Small intestine (tissue), 16 donors: ENCODE measurements at places on chromosomes 12 and 14. TPM values are rescaled to one million over a fixed set of nuclear protein-coding genes. Genes with fewer than 3 reads are reported as not detected.

The VDR gene
- polyA plus RNA-seq, result 47.0 TPM

The OTUB2 gene
- polyA plus RNA-seq, result 0.95 TPM

The TAS2R31 gene
- polyA plus RNA-seq, result 0.53 TPM

The HOXC12 gene
- polyA plus RNA-seq, result not detected

The RPGRIP1 gene
- not detected for polyA plus RNA-seq

DNA sequence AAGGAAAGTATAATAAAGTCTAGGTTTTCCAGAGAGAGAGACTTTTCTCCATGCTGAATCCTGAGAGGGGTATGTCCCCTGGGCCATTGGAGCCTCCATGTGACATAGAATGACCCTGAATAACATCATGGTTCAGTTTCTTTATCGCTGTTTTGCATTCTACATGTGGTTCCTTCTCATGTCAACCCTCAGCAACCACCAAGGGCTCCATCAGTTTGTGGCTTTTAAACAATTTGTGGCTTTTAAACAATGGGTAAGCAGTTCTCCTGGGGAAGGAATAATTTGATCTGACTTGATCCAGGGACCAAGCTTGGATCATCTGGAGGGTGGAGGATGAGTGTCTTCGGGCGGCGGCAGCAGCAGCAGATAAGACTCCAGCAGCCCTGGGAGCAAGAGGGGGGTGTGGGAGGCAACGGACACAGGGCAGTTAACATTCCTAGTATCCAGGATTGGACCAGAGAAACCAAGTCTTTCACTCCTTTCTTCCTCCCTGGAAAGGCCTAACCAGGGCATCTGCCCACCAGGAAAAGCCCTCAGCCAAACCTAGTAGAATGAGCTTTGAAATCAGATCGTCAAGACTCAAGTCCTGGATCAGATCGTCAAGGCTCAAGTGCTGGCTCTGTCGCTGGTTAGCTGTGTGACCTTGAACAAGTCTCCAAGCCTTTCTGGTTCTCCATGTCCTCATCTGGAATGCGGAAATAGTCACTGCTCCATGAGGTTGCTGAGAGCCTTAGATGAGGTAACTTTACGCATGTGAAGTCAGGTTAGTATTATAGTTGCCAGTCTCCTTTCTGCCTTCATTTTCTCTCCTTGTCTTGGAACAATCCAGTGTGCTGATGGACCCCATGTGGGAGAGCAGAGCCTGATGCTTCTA lies 27.8 kb upstream of the FAM222A start:
- no peaks in the 10 kb centered on the region for H3K27me3 ChIP-seq
- DNase-seq, result peak; percentile 89
- peaks cover 3% of the 10 kb centered on the region for H3K4me1 ChIP-seq
- H3K27ac ChIP-seq, result peak overlapping the region; percentile 80
- H3K4me3 ChIP-seq, result no peak overlapping the region
- no peaks in the 10 kb centered on the region for H3K36me3 ChIP-seq

DNA sequence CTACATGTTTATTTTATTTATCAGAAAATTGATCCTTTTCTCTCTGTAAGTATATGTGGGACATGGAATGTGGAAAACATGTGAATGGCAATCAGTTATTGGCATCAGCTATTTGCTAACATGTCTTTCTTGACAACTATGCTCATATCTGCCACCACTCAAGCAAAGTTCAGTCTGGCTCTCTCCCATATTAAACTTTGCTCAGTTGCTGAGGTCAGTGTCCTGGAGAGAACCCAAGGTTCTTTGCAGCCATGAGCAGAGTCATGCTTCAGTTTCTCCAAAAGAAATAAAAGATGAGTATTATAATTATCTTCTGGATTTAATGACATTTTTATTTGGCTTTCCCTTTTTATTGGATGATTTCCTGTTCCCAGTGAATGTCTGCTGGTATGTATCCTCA lies 42.6 kb downstream of the A2M start:
- peaks cover 15% of the 10 kb centered on the region for H3K4me1 ChIP-seq
- H3K27ac ChIP-seq, result no peak overlapping the region
- no peaks in the 10 kb centered on the region for H3K27me3 ChIP-seq

GRCh38 chr14:91509083-91509877 lies 830 bp downstream of the PPP4R3A start:
- DNase-seq, result peak; percentile 80
- peak overlapping the region; percentile 99 for H3K27ac ChIP-seq
- H3K4me1 ChIP-seq, result no peaks in the 10 kb centered on the region
- H3K4me3 ChIP-seq, result peak overlapping the region; percentile 93
- no peaks in the 10 kb centered on the region for H3K27me3 ChIP-seq
- peaks cover 19% of the 10 kb centered on the region for H3K36me3 ChIP-seq

DNA sequence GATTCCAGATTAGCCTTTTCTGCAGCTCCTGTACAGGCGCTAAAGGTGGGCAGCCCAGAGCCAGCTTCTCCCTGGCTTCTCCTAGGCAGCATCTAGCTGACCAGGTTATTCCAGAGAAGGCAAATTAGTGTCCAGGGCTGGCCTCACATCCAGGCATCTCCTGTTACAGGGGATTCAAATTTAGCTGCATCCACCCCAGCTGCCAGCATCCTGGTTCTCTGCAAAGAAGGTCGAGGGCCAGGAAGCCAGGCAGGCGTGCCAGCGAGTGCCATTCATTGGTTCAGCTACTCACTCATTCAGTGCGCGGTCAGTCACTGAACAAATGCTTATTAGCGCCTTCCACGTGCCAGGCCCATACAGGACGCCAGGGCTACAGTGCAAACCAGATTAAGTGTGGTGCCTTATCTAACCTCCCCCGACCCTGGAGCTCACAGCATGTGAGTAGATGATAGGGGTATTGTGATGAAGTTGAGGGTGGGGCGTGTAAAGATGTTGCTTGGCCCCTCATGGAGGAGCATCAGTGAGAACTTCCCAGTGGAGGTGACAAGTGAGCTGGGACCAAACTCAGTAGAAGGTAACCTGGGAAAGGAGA lies 15.7 kb upstream of the FAM222A start:
- no peaks in the 10 kb centered on the region for H3K4me1 ChIP-seq
- H3K36me3 ChIP-seq, result no peaks in the 10 kb centered on the region
- H3K4me3 ChIP-seq, result no peak overlapping the region
- no peak for DNase-seq
- H3K27ac ChIP-seq, result no peak overlapping the region
- no peaks in the 10 kb centered on the region for H3K27me3 ChIP-seq

DNA sequence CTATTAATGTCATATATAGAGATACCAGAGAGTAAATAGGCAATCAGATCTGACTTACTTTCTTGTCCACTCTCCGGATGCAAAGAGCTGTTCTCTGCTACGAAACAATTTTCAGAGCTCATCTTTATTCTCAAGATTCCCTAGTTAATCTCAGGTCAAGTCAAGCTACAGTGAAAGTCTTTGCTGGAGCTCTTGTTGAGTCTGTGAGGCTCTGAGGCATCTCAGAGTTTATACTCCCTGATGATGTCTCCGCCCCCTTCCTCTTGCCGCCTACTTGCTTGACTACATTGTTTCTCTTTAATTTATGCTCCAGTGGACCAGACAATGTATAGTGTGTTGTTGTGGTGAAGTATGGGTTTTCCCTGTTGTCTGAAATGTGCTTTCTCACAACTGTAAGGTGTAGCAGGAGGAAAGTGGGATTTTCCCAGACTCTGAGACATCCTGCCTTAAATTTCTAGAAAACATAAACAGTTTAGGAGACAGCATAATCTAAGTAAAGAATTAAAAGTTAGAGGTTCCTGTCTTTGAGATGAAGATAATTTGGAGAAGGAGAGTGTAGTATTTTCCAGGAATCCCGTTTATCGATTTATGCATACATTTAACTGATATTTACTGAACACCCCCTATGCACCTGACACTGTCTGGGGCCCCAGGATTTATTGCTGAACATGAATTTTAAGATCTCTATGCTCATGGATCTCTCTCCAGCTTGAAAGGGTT lies at the start of gene CD69:
CD69 (minus strand) TSS at position 203 of the 720 bp plus-strand sequence; CDS start at position 122, 81 bp downstream.
- peak within 1 kb of the TSS; percentile 41 for H3K27ac ChIP-seq
- peak; percentile 68 for DNase-seq
- no peaks in the 10 kb centered on the region for H3K36me3 ChIP-seq
- H3K4me1 ChIP-seq, result peaks cover 2% of the 10 kb centered on the region
- H3K27me3 ChIP-seq, result no peaks in the 10 kb centered on the region

- no peak overlapping the region for H3K4me3 ChIP-seq
- H3K36me3 ChIP-seq, result no peaks in the 10 kb centered on the region
- H3K27ac ChIP-seq, result no peak overlapping the region
- peaks cover 2% of the 10 kb centered on the region for H3K4me1 ChIP-seq
- no peaks in the 10 kb centered on the region for H3K27me3 ChIP-seq
Observed at GRCh38 chr12:90254796-90255195, 546.2 kb upstream of the ATP2B1 start.

GRCh38 chr12:28374556-28374955 lies 184.3 kb downstream of the CCDC91 start:
- no peaks in the 10 kb centered on the region for H3K4me1 ChIP-seq
- H3K36me3 ChIP-seq, result peaks cover 2% of the 10 kb centered on the region
- H3K4me3 ChIP-seq, result no peak overlapping the region
- H3K27ac ChIP-seq, result no peak overlapping the region

DNA sequence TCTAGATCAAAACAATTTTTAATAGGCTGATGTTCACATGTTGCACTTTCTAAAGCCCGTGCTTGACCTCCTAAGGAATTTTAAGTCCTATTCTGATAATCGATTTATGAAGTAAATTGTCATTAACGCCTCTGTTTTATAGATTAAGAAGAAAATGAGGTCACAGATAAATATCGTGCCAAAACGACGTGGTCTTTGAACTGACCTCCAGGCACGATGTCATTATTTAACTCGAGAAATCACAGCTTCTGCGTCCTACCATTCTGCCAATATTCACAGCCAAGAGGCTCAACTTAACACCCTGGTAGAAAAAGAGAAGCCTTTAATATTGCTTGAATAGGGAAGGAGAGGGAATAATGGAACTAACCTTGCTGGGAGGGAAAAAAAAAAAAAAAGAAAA lies 888 bp upstream of the EEA1 start:
- DNase-seq, result peak; percentile 46
- H3K27ac ChIP-seq, result peak overlapping the region; percentile 88
- no peaks in the 10 kb centered on the region for H3K36me3 ChIP-seq
- H3K4me3 ChIP-seq, result no peak overlapping the region
- H3K4me1 ChIP-seq, result peaks cover 6% of the 10 kb centered on the region

DNA sequence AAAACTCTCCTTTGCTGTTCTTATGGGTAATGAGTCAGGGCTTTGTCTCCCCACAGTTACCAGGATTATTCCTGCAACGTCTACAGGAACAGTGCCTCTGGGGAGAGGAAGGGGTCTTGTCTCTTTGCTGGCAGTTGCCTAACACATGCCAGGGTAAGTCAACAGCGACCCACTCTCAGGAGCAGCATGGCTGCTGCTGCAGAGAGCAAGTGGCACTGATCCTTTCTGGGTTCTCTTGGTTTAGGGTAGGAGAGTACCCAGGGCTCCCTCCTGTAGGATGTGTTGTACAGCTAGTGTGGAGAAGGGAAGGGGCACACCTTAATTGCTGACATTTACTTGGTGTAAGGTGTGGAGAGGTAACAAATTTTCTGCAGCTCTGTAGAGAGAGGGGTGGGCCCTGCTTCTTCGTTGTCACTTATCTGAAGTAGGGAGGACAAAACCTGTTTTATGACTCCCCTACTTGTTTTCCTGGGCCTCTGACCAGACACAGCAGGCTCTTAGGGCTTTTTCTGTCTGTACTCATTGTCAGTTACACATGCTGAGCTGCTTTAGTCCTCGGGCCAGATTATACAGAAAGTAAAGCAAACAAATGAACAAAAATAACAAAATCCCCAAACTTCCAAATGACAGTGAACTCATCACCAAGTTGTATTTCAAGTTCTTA lies 168.2 kb downstream of the ACSS3 start:
- H3K4me1 ChIP-seq, result no peaks in the 10 kb centered on the region
- no peaks in the 10 kb centered on the region for H3K27me3 ChIP-seq
- H3K4me3 ChIP-seq, result no peak overlapping the region
- H3K27ac ChIP-seq, result no peak overlapping the region
- DNase-seq, result no peak

DNA sequence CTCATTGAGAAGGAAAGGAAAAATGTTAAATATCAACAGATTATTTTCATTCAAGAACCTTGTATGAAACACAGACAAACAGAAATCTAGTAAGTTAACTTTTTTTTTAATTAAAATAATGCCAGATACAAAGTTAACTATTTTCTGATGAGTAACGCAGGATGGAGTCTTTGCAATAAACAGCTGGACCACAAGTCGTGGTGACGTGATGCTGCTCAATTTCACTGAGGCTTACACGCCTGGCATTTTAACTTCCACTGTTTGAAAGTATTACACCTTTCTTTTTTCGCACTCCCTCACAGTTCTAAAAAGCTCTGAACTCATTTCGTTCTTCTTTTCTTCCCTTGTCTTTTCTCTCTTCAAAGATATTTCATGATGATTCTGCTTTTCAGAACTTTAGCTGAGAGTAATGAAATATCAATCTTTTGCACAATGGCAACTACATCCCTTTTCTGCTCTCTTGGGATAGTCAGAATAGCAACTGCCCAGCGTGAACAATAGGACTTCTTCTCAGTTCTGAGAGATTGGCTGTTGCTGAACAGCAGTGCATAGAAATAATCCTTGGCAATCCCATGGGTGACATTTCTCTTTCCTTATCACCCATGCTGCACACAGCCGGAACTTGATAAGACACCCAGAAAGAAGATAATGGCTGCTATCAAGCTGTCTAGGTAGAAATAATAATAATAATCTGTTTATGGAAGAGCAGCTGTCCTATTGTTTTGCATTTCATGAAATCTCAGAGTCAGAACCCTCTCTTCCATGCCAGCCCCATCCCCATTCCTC lies 160.5 kb downstream of the BTG1 start:
- H3K4me1 ChIP-seq, result no peaks in the 10 kb centered on the region
- no peak overlapping the region for H3K27ac ChIP-seq
- no peaks in the 10 kb centered on the region for H3K36me3 ChIP-seq
- no peak overlapping the region for H3K4me3 ChIP-seq
- H3K27me3 ChIP-seq, result no peaks in the 10 kb centered on the region
- no peak for DNase-seq
